ENCODE measurements at places on chromosomes 7 and 10.

DNA sequence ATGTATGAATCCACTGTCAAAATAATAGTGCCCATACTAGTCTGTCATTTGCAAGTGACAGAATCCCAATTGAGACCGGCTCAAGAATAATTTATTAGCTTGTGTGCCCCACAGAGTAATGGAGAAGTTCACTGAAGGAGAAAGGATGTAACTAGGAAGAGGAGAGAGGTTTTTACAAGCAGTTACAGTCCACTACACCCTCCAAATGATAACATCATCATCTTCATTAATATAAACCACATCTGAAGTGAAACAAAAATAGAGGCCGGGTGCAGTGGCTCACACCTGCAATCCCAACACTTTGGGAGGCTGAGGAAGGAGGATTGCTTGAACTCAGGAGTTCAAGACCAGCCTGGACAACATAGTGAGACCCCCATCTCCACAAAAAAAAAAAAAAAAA is 226.8 kb downstream of the SKIDA1 start:
- no peak for DNase-seq

DNA sequence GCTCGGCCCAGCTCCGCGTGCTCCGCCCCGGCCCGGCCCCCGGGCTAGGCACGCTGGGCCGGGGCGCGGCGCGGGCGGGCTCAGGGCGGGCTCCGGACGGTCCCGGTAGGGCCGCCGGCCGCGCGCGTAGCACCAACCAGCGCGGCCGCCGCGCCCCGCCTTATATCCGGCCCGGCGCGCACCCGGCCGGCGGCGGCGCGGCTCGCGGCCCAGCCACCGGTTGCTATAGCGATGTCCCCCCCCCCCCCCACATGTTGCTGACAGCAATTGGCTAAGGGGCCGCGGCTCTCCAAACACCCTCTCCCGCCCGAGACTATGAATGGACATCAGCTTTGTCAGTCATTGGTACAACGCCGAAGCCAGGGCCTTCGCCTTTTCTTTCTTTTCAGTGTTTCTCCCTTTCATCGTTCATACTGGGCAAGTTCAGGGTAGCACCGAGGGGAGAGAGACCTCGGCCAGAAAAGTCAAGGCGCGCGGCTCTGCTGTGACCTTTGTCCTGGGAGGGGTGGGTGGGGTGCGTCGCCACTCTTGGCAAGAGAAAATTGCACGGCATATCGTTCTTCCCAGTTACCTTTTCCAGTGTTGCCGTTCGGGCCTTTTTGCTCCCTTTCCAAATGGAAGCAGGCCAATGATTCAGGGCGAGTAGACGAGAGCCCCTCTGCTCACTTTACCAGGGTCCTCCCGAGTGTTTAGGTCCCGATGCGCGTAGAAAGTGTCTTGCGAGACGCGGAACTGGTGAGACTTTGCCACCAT is 354.2 kb downstream of the DNAJB6 start:
- no peak for DNase-seq

- no peak for DNase-seq
Measured at GRCh38 chr7:120733143-120733542, 124.8 kb downstream of the TSPAN12 start.

GRCh38 chr7:12296051-12296570 is 85.0 kb downstream of the TMEM106B start:
- DNase-seq: no peak

- no peak for DNase-seq
Measured at GRCh38 chr7:107596881-107597581, 17.0 kb downstream of the BCAP29 start.
